ENCODE measurements at places on chromosomes 11 and 22.
A peak's percentile ranks its signal among the peaks of the same experiment; 100 is the strongest.

GRCh38 chr22:37999640-38000272, 15.4 kb upstream of the SOX10 start:
- peak; percentile 91 for DNase-seq

DNA sequence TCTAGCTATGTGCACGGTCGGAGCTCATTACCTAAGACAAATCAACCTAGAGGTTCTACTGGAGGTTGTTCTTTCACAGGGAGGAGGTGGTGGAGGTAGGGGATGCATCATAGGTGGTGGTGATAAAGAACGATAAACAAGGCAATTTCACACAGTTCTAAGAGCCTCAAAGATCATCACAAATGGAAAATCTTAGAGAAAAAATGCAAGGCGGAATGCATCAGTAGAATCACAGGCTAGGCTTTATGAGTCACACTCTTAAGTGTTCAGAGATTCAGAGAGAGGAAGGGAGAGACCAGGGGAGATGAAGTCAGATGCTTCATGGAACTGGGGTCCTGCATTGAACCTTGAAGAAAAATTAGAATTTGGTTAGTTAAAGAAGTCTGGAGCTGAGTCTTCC, 58.3 kb downstream of the TMPRSS5 start:
- DNase-seq = no peak

- DNase-seq = peak; percentile 24
These were observed 4.4 kb downstream of the BCL9L start for GRCh38 chr11:118921121-118921928.

GRCh38 chr11:86577644-86578636, 94.5 kb downstream of the ME3 start:
- no peak for DNase-seq

DNA sequence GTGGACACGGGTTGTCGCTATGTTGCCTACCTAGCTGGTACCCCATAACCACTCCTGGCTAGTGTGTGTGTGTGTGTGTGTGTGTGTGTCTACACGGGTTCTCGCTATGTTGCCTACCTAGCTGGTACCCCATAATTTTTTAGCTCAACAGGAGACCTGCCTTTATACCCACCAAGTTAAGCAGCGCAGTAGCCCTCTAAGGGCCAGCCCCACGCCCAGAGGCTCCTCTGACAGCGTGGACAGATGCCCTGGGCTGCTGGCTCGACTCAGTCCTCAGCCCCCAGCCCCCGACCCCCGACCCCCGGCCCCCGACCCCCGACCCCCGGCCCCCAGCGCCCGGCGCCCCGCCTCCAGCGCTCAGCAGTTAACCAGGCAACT, 351 bp upstream of the AKIP1 start:
- DNase-seq = no peak

DNA sequence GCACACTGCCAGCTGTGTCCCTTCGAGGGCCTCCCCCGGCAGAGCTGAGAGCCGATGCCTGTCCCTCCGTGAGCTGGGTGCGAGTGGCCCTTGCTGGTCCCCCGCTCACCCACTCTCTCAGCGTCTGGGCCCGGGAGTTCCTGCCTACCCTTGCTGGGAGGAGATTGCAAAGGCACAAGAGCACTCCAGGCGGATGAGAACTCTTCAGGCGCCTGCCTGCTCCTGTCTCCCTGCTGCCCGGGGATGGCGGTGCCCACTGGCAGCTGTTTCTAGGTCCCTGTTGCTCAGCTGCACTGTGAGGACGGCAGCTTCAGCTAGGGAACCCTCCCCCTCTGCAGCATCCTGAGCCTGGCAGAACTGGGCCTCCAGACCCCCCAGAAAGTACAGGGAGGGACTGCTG, 61.1 kb downstream of the FLRT1 start:
- no peak for DNase-seq

DNA sequence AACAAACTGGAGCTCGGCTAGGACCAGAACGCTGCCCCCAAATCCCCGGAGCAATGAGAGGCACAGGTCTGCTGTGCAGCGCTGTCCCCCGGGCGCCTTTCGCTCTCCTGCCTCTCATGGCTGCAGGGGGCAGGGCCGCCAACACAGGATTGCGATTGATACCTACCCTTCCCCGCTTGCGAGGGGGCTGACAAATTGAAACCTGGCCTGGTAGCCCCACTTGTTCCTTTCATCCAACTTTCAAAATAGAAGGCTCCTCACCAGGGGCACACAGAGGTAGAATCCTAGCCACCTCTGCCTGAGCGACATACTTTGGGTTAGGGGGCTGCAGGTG, 642 bp upstream of the CASTOR1 start:
- DNase-seq = no peak

- DNase-seq = no peak
These were observed 11.8 kb upstream of the RAPSN start for GRCh38 chr11:47460571-47461235.
